Activated CD4-positive, alpha-beta memory T cell treated with anti-CD3 and anti-CD28 coated beads for 36 hours (primary cell): ENCODE measurements at places on chromosomes 16 and 17.

DNA sequence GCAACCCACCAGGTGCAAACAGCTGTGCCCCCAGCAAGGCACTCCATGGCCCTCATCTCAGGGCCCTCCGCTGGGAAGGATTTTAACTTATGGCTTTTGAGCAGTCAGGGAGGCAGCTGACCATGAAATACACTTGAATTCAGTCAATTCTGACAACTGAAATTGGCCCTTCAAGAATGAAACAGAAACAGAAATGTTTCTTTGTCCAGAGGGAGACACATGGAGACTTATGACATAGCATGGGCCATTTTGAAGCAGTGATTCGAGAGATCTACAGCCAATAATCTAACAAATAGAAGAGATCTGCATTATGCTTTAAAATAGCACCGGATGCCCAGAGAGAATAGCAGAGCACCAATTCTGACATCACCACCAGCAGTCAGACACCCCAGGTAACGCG, 7.5 kb downstream of the CACNG1 start:
- no peak overlapping the region for H3K4me3 ChIP-seq
- no peak overlapping the region for H3K27ac ChIP-seq
- DNase-seq: no peak

DNA sequence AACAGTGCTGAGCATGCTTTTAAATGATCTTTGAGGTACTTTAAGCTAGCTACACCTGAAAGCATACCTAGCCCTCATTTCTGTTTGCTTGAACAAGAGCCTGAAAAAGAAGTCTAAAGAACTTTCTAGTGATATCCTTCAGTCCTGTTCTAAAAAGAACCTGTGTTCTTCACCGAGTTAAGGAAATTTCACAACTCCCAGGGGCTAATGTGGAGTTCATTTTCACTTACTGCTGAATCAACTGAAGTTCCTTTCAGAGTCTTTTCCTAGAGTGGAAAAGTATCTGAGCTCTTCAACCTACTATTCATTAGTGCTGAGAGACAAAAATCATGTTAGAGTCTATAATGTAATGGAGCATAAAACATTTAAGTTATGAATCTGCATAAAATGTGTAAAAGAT, 66.9 kb downstream of the CHD9 start:
- no peak overlapping the region for H3K27ac ChIP-seq
- no peak overlapping the region for H3K4me3 ChIP-seq
- no peaks in the 10 kb centered on the region for H3K27me3 ChIP-seq
- H3K36me3 ChIP-seq: peaks cover 1% of the 10 kb centered on the region
- no peak for DNase-seq
- no peaks in the 10 kb centered on the region for H3K4me1 ChIP-seq

DNA sequence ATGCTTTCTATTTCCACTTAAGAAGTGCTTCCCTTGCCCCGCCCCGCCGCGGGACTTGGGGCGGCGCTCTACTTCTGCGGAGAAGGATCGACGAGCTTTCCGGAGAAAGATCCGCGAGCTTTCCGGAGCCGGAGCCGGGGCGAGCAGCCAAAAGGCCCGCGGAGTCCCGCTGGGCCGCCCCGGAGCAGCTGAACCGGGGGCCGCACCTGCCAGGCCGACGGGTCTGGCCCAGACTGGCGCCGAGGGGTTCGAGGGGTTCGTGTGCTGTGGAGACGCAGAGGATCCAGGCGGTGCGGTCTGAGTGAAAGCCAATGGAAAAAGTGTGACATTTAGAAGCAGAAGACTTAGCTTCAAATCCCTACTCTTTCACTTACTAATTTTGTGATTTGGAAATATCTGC, 50.8 kb downstream of the TBC1D26 start:
- no peak overlapping the region for H3K4me3 ChIP-seq
- peaks cover 47% of the 10 kb centered on the region for H3K27me3 ChIP-seq
- no peaks in the 10 kb centered on the region for H3K4me1 ChIP-seq
- peaks cover 8% of the 10 kb centered on the region for H3K36me3 ChIP-seq
- DNase-seq: no peak

- peaks cover under 1% of the 10 kb centered on the region for H3K4me1 ChIP-seq
- no peaks in the 10 kb centered on the region for H3K36me3 ChIP-seq
- no peak overlapping the region for H3K27ac ChIP-seq
Measured at GRCh38 chr16:88353232-88353631, 29.5 kb upstream of the ZNF469 start.

GRCh38 chr16:89123001-89123830, 29.6 kb downstream of the ACSF3 start:
- no peaks in the 10 kb centered on the region for H3K27me3 ChIP-seq
- DNase-seq: no peak
- H3K27ac ChIP-seq: peak overlapping the region; percentile 42
- H3K4me3 ChIP-seq: no peak overlapping the region
- peaks cover 28% of the 10 kb centered on the region for H3K36me3 ChIP-seq
- peaks cover 16% of the 10 kb centered on the region for H3K4me1 ChIP-seq

DNA sequence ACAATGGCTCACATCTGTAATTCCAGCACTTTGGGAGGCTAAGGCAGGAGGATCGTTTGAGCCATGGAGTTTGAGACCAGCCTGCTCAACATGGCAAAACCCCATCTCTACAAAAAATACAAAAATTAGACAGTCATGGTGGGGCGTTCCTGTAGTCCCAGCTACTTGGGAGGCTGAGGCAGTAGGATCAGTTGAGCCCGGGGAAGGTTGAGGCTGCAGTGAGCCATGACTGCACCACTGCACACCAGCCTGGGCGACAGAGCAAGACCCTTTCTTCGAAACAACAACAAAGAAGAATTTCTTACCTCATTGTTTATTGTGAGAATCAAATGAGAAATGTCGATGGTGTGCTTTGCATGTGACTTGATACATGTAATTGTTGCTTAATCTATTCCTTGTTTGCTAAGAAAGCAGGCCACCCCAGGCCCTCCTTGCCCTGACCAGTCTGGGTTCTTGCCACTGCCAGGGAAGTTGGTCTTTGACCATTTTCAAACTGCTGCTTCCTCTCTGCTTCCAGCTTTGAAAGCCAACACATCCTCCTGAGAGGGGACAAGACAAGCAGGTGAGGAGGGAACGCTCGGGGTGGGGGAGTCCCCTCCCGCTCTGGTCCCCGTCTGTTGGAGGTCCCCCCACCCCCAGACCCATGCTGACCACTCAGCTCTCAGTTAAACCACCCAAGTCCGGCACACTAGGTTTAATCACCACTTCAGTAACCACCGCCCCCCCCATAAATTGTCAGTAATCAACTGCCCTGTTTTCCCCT, 47.3 kb upstream of the CPNE2 start:
- H3K27me3 ChIP-seq: no peaks in the 10 kb centered on the region
- no peak overlapping the region for H3K4me3 ChIP-seq
- peak overlapping the region; percentile 64 for H3K27ac ChIP-seq
- H3K36me3 ChIP-seq: peaks cover 56% of the 10 kb centered on the region
- peaks cover 60% of the 10 kb centered on the region for H3K4me1 ChIP-seq

- no peak overlapping the region for H3K27ac ChIP-seq
- peaks cover 10% of the 10 kb centered on the region for H3K4me1 ChIP-seq
- no peak for DNase-seq
- no peak overlapping the region for H3K4me3 ChIP-seq
- H3K27me3 ChIP-seq: peaks cover 2% of the 10 kb centered on the region
- no peaks in the 10 kb centered on the region for H3K36me3 ChIP-seq
Measured at GRCh38 chr17:69605571-69605970, 191.1 kb downstream of the MAP2K6 start.

GRCh38 chr17:63595132-63595531, 5.6 kb upstream of the TACO1 start:
- H3K36me3 ChIP-seq: peaks cover 4% of the 10 kb centered on the region
- H3K27ac ChIP-seq: no peak overlapping the region
- no peak for DNase-seq
- H3K4me1 ChIP-seq: peaks cover 29% of the 10 kb centered on the region
